ENCODE measurements at places on chromosomes 16 and 17. TPM values are rescaled to one million over a fixed set of nuclear protein-coding genes. Genes with fewer than 3 reads are reported as not detected.
A peak's percentile ranks its signal among the peaks of the same experiment; 100 is the strongest.

DNA sequence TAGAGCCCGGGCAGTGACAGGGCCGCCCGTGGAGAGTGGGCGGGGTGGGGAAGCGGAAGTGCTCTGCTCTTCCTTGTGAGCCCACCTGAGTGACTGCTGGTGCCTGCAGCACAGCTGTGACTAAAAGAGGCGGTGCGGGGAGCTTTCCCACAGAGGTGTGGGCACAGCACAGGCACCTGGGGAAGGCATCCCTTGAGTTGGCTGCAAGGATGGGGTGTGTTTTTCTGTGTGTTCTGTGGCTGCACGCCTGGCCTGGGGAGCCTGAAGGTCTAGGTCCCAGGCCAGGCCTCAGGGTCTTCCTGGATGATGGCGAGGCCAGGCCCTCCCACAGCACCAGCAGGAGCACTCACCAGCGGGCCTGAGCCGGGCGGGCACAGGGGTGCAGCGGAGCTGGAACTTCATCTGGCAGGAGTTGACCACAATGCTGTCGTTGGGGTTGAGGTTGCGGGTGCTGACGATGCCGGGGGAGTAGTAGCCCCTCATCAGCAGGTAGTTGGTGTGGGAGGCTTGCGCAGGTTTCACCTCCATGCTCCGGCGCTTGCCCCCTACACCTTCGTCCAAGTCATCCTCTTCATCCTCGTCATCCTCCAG, 67.1 kb downstream of the IL21R start:
- no peak for DNase-seq

Gene ZNF287
- 10.5 TPM for total RNA-seq

- DNase-seq = peak; percentile 62
Measured at GRCh38 chr16:1379304-1380076, 27.8 kb downstream of the GNPTG start.

- DNase-seq = no peak
Measured at GRCh38 chr17:10072556-10073425, 125.6 kb downstream of the GAS7 start.

- peak; percentile 57 for DNase-seq
Measured at GRCh38 chr17:73956595-73957465, 246.6 kb upstream of the RPL38 start.

GRCh38 chr16:86490859-86491639, 19.3 kb upstream of the FOXF1 start:
- no peak for DNase-seq

DNA sequence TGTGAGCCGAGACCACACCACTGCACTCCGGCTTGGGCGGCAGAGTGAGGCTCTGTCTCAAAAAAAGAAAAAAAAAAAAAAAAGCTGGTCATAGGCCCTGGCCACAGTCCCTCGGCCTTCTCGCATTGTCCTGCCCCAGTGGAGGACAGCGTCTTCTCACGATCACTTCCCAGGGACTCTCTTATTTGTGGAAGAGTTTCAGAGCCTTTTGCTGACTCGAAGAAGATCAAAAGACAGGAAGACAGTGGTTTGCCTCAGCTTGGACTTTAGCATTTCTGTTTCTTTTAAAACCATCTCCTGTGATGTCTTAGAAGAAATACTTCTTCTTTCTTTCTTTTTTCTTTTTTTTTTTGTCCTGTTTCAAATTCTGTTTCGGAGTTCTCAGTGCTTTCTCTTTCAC, 210.0 kb downstream of the FTO start:
- no peak for DNase-seq

Gene DOC2A
- total RNA-seq = 0.49 TPM

- no peak for DNase-seq
Measured at GRCh38 chr17:73943416-73944110, 259.9 kb upstream of the RPL38 start.

Gene SDR42E2
- total RNA-seq = not detected

GRCh38 chr17:8420041-8420934, 15.4 kb upstream of the NDEL1 start:
- no peak for DNase-seq

- no peak for DNase-seq
Measured at GRCh38 chr17:44334727-44335126, 10.1 kb upstream of the SLC25A39 start.

DNA sequence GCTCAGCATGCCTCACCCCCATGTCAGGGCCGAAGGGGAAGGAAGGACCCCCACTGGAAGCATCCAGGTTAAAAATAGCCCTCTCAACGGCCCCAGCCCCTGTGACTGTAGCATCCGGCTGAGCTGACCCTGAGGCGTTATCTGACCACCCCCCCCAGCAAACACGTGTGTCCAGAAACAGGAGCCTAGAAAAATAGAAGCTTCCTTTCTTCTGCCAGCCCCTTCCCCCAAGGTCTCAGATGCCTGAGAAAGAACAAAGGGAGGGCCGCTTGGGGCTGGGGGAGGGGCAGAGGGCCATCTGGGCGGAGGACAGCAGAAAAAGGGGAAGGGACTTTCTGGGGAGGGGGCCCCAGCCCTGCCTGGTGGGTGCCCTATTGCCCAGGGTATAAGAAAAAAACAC, 55.8 kb downstream of the ACTG1 start:
- DNase-seq = no peak

- DNase-seq = no peak
Measured at GRCh38 chr16:66580605-66581209, 1.4 kb downstream of the CMTM2 start.

GRCh38 chr17:61659437-61659836, 68.4 kb upstream of the NACA2 start:
- no peak for DNase-seq

GRCh38 chr16:13289515-13289914, 388.1 kb downstream of the SHISA9 start:
- DNase-seq = no peak

- DNase-seq = peak; percentile 49
Measured at GRCh38 chr17:17568772-17569195, 22.7 kb downstream of the PEMT start.

DNA sequence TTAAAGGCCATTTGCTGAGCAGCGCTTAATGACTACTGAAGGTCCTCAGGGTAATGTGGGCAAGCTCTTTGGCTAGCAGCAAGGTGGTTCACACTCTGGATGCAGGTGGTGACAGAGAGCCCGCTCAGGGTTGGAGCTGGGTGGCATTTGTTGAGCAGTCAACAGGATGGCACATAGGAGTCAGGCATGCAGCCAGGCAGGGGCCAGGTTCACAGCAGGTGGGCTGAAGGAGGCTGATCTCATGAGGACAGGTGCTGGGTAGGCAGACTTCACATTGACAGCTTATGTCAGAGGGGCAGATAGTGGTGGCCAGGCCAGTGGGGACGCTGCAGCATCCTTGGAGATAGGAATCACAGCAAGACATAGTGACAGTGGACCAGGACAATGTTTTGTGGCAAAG, 4.5 kb downstream of the KRTAP3-1 start:
- DNase-seq = no peak

GRCh38 chr17:82444284-82444893, 6.2 kb downstream of the CYBC1 start:
- DNase-seq = no peak

GRCh38 chr17:57284984-57285646, 28.8 kb downstream of the MSI2 start:
- no peak for DNase-seq

GRCh38 chr17:17344507-17345293, 41.5 kb downstream of the NT5M start:
- DNase-seq = no peak

Gene SHCBP1
- 13.1 TPM for total RNA-seq

DNA sequence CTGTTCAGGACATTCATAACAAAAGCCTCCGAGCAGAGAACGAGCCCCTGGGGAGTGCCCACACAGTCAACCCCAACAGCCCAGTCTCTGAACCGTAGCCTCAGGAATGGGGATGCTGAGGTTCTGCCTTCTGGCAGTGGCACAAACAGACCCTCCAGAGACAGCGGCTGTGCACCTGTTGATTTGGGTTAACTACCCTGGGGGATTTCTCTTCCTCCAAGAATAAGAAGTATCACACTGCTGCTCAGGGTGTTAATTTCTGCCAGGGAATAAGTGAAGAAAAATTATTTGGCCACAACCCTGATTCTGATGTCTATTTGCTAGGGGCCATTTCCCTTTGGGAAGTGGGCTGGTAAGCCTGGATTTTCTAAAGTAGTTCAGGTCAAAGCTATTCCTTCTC, 51.0 kb upstream of the PIRT start:
- DNase-seq = no peak

GRCh38 chr17:44308320-44308818, at the start of gene RUNDC3A:
TSS of gene RUNDC3A (plus strand) at chr17:44308601. CDS start at chr17:44308833, 232 bp downstream.
- DNase-seq = peak; percentile 80

DNA sequence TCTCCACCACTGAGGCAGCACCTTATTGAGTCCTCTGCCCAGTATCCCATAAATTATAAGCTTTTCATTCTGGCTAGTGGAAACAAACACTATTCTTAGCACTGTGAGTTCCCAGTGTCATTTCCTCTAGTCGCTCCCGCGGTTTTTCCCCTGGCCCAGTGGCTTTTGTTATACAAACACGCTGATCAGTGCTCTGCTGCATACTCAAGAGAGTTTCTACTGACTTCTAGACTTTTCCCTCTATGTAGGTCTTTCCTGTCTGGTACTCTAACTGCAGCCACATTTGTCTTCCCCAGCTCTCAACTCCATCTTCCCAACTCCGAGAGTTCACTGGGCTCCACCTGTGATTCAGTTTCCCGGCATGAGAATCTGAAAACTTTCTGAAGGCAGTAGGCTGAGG, 556.6 kb upstream of the SALL1 start:
- no peak for DNase-seq

DNA sequence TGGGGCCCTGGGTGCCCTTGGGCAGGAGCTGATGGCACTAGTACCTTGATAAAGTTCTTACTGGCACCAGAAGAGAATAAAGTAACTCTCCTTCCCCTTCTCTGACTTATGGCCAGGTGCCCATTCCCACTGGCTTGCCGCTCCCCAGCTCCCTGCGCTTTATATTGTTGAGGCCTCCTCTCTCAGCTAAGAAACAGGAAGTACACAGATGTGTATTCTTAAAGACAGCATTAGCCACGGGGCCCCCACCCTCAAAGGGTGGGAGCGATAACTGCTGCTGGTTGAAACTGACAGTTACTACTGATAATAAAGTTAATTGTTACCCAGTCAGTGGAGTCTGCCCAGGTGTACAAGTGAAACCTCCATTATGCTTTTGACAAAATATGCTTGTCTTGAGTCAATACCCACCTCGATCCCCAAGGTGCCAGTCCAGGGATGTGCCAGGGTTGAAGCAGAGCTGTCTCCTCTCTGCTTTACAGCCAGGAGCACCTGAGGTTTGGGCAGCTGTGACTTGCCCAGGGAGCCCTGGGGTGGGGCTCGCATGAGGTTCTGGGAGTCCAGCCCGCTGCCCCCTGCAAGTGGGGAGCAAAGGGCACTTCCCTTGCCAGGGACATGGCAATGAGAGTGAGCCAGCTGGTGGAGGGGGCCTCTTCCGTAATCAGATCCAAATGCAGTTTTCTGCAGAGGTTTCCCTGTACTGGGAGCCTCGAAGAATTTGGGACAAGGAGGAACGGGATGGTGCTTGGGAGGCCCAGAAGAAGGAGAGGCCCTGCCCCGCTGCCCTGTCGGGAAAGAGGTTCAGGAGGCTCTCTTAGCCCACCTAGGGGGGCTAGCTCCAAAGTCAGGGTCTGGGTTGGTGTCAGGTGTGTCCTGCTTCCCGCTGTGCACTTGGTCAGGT, 5.4 kb upstream of the CLDN9 start:
- DNase-seq = no peak

Gene BRIP1
- total RNA-seq = 5.0 TPM

- no peak for DNase-seq
Measured at GRCh38 chr16:46857368-46857945, 26.5 kb upstream of the C16orf87 start.

GRCh38 chr16:49395021-49395420, 21.4 kb downstream of the C16orf78 start:
- no peak for DNase-seq

DNA sequence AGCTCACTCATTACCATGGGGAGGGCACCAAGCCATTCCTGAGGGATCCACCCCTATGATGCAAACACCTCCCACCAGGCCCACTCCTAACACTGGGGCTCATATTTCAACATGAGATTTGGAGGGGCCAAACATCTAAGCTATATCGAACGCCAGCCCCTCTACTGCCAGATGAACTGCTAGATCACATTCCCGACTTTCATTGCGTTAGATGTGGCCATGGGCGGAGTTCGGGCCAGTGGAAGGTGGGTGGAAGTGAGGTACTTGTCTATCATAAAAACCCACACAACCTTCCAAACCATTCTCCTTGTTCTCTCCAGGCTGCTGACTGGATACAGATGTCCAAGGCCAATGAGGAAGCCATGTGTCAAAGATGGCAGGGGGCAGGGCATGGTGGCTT, 27.0 kb upstream of the ANKRD40CL start:
- no peak for DNase-seq

GRCh38 chr17:30414486-30414885, 35.8 kb downstream of the CPD start:
- DNase-seq = no peak

DNA sequence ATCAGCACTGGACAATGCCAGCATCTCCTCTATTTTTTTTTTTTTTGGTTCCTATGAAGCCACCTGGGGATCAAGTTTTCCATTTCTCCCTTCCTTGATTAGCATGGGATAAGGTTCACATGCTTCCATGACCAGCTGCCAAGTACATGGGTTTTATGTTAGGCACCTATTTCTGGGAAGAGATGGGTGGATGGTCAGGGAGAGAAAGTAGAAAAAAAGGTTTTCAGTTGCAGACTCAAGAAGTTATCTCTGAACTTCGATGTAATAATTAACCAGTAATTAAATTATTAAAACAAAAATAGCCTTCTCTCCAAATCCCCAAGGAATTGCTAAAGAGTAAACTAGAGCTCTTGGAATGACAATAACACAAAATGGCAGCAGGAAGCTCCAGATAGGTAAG, 164.9 kb upstream of the MAF start:
- no peak for DNase-seq

Gene OMG
- not detected for total RNA-seq

GRCh38 chr17:77313831-77314230, 173.1 kb downstream of the SEC14L1 start:
- DNase-seq = no peak

Gene CA5A
- total RNA-seq = 0.43 TPM

- no peak for DNase-seq
Measured at GRCh38 chr17:63275318-63275970, 170.7 kb downstream of the CYB561 start.

DNA sequence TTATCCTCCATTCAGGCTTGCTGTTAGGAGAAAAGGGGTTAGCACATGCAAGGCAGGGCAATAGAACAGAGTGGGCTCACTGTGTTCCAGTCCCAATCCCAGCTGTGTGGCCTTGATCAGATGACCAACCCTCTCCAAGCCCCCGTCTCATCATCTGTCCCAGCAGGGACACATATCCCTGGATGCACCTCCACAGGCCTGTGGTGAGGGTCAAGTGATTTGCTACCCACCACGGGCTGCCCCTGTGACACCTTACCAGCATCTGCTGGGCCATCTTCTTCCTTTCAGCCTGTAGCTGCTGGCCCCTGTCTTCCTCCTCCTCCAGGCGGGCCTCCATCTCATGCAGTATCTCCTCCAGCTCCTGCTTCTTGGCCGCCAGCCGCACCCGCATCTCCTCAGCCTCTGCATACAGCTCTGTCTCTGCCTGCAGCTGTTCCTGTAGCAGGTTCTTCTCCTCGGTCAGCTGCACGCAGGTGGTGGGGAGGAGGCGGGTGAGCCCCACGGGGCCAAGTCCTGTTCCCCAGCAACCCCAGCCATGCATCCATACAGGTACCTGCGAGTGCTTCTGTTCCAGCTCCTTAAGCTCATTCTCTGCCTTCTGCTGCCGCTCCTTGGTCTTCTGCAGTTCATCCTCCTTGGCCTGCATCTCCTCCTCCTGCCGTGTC, 91.3 kb downstream of the NDE1 start:
- no peak for DNase-seq
